Activated T-helper 9 cell treated with anti-CD3 and anti-CD28 coated beads, Interleukin-2, amount 50 U/mL, for 16 hours (primary cell): ENCODE measurements at places on chromosomes 3 and 15.

GRCh38 chr3:110066206-110066605 lies 728.9 kb upstream of the DPPA4 start:
- no peak for DNase-seq

- DNase-seq: no peak
These were observed 43.9 kb downstream of the BHLHE40 start for GRCh38 chr3:5022966-5023776.

DNA sequence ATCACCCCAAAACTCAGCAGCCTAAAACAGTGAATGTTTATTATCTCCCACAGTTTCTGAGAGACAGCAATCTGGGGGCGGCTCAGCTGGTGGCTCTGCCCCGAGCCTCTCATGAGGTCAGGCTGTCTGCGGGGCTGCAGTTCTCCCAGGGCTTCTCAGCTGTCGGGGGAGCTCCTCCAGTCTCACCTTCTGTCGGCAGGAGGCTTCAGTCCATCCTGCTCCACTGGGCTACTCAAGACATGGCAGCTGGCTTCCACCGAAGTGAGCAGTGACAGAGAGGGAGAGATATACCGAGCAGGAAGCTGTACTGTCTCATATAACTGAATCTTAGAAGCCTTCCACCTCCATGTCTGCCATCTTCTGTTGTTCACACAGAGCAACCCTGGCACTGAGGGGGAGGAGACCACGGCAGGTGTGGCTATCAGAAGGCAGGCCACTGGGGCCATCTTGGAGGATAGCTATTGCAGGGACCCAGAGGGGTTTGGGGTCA lies 72.8 kb upstream of the ITGA11 start:
- no peak for DNase-seq

- DNase-seq: no peak
These were observed 152.2 kb downstream of the NR2E3 start for GRCh38 chr15:71962537-71962936.

GRCh38 chr3:71309886-71310285 lies 273.6 kb downstream of the FOXP1 start:
- no peak for DNase-seq

GRCh38 chr3:43503067-43503728 lies 118.6 kb downstream of the ANO10 start:
- DNase-seq: no peak

DNA sequence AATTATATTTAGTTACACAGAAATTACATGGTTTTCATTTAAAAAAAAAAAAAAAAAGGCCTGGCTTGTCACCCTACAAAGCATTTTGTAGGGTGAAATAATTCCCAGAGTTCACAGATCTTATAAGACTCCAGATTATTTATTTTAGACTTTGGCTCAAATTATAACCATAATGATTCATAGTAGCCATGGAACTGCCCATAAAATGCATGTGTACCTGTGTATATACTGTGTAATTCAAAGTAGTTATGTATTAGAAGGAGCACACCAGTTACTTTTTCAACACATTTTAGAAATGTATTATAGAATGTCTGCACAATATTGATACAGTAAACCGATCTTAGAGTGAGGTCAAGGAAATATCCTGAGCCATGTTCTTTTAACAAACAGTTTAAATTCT lies 975.6 kb downstream of the GBE1 start:
- no peak for DNase-seq

GRCh38 chr15:59251001-59251845 lies 44.6 kb downstream of the LDHAL6B start:
- DNase-seq: no peak
